Cerebellar nuclear complex (tissue), 1 donor: ENCODE measurements at places on chromosomes 11 and 22.

- DNase-seq: no peak
Observed at GRCh38 chr22:46287873-46288751, 8.6 kb upstream of the GTSE1 start.

GRCh38 chr11:78228467-78228866 lies 39.7 kb downstream of the USP35 start:
- no peak for DNase-seq

- no peak for DNase-seq
Observed at GRCh38 chr11:70535191-70535971, 137.1 kb downstream of the CTTN start.

DNA sequence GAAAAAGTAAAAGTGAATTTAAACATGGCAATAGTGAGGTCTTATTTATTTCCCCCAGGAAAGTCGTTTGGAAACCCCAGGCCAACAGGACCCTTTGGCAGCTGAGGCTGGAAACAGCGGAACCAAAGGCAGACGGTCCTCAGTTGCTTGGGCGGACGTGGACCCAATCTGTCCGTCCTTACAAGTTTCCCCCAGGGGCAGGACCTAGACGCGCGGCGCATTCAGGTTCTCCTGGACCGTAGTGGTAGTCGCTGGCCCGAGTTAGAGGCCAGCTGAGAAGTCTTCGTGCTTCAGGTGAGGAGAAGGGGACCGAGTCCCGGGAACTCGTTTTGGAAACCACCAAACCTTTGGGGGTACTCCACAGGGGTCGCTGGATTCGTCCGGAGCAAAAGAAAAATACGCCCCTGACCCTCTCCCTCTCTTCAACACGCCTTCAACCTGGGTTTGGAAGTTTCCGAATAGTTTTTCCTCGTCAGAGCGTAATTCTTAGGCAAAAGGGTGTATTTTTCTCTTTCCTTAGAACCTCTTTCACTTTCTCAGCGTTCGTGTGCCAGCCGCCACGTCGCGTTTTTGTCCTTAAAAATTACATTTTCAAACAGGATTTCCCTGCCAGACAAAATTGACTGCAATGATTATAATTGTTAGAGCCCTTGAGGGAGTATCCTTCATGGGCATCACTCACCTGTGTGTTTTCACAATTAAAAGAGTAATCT lies 2.1 kb downstream of the METTL15 start:
- peak; percentile 40 for DNase-seq

DNA sequence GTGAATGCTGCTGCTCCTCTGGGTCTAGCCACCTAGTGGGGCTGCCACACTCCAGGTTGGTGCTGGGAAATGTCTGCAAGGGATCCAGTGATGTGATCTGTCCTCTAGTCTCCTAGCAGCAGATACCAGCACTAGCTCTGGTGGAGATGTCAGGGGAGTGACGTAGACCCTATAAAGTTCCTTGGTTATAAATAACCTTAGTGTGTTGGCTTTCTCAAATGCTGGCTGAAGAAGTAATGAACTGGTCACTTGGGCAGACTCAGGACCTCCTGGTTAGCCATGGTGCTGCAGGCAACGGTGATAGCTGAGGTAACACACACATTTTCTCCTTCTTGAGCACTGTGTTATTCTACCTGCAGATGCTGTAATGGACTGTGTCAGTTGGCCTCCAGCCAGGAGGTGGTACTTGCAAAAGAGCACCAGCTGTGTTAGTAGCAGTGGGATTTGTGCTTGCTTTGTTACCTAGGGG lies 35.5 kb downstream of the BBOX1 start:
- DNase-seq: no peak

DNA sequence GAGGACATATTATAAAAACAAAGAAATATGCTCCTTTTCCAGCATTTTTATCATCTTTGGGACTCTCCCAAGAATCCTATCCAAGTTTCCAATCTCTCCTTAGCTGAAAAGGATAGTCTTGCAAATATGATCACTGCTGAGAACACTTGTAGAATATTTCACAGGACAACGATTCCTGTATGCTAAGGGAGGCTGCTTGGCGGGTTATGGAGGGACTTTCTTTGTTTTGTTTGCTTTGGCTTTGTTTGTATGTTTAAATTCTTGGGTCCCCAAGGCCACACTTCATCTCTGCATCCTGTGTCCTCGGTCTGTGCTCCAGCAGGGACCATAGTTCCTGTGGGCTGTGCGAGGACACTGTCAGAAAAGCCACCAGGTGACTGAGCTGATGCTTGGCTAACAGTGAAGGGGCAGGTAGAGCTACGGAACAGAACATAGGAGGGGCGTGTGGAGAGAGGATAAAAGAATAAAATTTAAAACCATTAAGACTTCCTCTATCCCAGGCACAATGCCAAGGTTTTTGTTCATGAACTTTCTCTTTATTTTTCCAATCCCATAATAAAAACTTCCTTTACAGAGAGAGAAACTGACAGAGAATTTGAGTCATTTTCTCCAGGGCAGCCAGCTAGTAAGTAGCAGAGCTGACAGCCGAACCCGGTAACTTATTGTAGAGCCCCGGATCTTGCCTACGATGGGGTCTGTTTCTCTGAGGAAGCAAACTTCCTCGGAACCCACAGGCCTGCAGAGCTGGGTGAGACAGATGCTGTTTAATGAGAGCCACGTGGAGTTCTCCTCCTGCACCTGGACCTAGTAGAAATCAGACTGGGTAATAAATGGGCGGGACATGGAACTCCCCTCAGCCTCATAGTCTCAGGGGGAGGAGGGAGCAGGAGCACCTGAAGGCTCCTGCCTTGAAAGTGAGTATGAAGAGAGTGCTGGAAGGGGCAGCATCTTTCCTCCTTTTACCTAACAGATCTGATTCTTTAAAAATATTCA lies at the start of gene IZUMO1R:
TSS of gene IZUMO1R (plus strand) at position 615 of the 993 bp plus-strand sequence. CDS start 1,057 bp downstream, outside the sequence.
- no peak for DNase-seq

DNA sequence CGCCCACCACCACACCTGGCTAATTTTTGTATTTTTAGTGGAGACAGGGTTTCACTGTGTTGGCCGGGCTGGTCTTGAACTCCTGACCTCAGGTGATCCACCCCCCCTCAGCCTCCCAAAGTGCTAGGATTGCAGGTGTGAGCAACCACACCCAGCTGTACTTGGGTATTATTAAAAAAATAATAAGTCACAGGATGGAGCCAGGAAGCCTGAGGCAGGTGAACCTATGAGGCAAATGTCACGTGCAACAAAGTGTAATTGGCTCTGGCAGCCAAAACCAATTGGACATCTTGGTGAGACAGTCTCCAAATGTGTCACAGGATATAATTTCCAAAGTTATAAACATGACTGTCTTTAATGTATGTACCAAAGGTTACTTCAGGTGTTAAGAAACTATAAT lies 24.0 kb upstream of the MALAT1 start:
- no peak for DNase-seq
